ENCODE measurements at places on chromosomes 12 and 14.
A peak's percentile ranks its signal among the peaks of the same experiment; 100 is the strongest.

DNA sequence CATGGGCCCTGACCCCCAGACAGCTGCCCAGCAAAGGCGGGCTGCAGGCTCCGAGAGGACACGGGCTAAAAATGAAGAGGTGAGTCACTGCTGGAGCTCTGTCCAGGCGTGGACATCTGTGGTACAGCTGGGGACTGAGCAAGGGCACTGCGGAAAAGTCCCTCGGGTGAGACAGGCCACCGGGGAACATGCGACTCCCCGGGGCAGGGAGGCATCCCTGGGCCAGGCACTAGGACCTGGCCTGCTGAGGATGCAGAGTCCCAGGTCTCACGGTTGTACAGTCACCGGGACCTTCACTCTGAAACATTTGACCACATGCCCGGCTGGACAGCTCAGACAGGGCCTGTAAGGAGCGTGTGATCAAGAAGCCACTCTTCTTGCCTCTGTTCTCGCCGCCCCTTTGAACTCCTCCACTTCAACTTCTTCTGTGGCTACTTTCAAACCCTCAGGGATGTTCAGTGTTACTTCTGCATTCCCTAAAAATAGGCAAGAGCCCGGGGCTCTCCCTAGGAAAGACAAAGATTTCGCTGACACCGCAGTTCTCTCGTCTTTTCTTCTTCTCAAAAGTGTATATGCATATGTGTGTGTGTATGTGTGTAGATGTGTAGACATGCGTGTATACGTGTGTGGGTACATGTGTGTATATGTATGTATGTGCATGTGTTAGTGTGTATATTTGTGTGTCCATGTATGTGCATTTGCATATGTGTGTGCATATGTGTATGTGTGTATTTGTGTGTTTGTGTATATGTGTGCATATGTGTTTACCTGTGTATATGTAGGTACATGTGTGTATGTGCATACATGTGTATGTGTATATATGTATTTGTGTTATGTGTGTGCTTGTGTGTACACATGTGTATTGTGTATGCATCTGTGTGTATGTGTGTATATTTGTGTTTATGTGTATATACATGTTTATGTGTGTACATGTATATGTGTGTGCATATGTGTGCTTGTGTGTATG lies 5.0 kb upstream of the RFLNA start:
- DNase-seq = no peak

DNA sequence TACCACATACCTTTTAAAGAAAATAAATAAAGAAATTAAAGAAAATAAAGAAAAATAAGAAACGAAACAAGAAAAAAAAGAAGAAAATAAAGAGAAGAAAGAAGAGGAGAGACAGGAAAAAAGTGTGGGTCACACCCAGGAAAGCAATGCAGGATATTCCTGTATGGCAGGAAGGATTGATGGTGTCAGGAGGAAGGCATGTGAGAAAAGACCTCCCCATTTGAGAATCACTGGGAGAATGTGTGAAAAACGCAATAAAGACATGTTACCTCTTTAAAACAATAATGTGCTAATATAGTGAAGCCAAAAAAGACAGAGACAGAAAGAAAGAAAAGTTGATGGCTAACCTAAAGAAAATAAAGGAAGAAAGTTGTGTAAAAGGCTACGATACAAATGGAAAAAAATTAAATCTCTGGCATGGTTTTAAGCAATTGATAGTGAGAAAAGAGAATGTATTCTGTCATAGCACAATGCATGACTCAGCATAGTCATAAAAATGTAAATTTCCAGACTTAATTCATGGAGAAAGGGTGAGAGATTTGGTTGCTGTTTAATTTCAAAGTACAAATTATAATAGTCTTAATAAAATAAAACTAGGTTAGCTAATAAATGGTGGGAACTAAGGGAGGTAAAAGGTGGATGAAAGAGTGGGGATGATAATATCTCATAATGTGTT lies 24.3 kb upstream of the FOXG1 start:
- DNase-seq = no peak

DNA sequence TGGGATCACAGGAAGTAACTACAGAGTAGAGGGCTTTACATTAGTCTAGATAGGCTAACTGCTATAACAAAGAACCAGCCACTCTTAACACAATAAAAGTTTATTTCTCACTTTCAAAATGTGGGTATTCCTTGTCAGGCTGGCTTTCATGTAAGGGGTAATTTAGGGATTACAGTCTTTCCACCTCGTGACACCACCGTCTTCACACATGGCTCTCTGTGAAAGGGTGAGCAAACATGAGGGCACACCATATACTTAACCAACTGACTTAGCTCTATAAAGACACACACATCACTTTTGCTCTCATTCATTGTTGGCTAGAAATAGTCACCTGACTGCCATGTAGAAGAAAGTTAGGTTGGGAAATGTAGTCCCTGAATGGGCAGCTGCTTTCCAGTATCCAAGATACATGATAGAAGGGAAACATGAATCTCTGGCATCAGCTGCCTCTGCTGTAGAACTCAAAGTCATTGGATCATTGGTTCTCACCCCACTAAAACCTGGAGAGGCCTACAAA lies 66.1 kb upstream of the CRY1 start:
- DNase-seq = no peak

DNA sequence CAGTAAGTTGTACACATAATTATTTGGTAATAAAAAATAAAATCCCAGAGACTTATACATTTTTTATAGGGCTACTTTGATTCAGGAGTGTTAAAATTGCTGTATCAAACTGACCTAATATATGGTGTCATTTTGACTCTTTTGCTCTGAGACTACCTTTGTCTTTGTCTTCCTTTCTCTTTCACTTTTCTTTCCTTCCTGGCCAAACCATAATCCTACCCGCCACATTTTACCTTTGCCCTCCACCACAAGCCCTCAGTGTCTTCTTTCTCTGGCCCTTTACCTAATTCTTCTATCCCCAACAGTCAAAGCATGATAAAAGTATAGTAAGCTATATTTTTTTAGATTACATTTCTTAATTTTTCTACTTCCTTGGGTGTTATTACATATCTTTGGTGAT lies 62.0 kb downstream of the CAND1 start:
- DNase-seq = no peak

DNA sequence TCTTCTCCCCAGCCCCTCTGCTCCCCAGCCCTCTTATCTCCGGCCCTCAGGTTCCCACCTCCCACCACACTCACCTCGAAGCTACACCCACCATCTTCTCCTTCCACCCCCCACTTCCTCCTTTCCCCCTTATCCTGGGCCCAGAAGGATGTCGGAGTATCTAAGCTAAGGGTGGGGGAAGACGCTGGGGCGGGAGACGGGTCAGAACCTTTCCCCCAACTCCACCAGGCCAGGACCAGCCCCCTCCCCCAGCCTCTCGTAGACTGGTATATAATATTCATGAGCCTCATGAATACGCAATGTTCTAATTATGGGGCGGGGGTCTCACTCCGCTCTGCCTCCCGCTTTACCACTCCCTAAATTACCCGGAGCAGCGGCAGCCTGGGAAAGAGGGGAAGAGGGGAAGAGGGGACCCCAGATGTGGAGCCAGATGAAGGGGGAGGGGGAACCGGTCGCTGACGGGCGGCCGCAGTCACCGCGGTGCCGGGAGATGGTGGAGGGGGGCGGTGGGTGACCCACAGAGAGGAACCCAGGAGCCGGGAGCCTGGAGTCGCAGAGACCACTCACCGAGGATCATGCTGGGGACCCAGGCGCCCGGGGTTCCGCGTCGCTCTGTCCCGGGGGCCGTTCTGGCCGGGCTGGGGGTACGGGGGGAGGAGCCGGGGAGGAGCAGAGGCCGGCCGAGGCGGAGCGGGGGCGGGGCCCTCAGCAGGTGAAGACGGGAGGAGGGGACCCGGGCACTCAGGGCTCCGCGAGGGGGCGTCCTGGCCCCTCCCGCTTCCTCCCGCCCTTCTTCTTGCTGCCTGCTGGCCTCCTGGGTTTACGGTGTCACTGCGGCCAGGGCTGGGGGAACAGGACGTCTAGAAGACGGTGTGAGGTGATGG lies 6.4 kb upstream of the ZNF385A start:
- peak; percentile 78 for DNase-seq

- no peak for DNase-seq
These were observed 242.7 kb downstream of the ATXN7L3B start for GRCh38 chr12:74780182-74780849.

GRCh38 chr14:74963178-74963704 lies 7.8 kb upstream of the PGF start:
- no peak for DNase-seq

GRCh38 chr12:32032205-32032810 lies 73.1 kb downstream of the RESF1 start:
- no peak for DNase-seq

DNA sequence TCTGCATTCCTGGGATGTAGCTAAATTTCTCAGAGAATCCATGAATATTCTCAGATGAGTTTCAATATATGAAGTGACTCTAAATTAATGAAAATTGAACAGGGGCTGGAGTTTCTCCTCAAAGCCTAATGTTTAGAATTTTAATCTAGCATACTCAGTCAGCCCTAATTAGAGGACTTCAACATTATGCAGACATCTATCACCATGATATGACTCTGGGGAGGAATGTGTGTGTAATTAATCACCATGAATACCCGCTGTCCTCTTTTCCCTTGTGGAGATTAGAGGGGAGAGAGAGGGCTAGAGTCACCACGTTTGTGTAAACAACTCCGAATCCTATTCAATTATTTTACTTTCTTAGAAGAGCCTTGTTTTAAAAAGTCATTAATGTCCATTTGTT lies 698.6 kb upstream of the MDGA2 start:
- no peak for DNase-seq

- no peak for DNase-seq
These were observed 59.2 kb upstream of the TSPAN8 start for GRCh38 chr12:71216725-71217579.

- no peak for DNase-seq
These were observed 31.2 kb upstream of the USP44 start for GRCh38 chr12:95582230-95583058.

DNA sequence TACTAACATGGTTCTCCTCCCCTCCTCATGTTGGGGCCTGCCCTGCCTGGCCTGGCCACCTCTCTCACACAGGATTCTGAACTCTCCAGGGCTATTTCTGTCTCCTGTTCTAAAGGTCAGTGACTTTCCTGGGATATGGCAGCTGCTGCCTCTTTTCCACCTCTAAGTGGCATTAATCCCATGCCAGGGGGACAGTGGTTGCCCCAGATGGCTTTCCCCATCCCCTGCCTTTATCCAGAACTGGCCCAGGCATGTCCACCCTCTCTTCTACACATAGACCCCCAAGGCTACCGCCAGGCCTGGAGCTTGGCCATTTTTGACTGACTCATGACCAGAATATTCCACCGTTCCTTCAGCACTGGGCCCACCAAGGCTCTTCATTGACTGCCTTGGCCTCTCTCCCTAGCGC lies 90.4 kb downstream of the IRF2BPL start:
- DNase-seq = no peak

- DNase-seq = no peak
These were observed 81.8 kb downstream of the DUSP6 start for GRCh38 chr12:89270548-89270947.

DNA sequence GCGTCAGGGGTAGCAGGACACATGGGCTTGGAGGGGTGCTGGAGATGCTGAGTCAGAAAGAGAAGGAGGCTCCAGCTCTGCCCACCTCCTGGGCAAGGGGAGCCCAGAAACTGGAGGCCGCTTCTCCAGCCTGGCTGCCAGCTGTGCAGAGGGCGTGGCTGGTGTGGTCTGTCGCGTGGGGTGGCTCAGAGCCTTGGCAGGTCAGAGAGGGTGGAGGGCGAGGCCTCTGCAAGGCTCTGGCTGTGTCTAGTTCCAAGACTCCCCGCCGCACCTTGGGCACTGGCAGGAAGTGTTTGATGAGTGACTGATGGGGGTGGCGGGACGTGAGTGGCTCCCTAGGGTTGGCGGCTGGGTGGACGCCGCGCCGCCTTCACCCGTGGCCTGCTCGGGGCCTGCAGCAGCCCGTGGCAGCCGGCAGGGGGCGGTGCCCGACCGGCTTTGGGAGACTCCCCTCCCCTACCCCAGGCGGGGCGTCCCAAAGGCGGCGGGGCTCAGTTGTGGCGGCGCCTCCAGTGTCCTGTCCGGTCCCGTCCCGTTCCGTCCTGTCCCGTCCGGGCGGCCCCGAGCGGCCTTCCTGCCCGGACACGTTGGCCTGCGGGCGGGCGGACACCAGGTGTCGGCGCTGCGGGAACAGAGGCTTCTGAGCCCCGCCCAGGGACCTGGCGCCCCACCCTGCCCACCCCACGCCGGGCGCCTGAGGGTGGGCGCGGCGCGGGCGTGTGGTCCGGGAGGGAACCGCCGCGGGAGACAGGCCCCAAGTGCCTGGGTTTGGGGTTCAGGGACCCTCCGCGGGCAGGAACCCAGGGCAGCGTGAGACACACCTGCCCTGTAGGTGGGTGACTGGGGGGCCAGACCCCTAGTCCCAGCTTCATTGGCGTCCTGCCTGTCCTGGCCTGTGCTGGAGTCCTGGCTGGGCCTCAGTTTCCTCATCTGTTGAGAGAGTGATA lies 39.7 kb downstream of the KRT80 start:
- DNase-seq = peak; percentile 25

DNA sequence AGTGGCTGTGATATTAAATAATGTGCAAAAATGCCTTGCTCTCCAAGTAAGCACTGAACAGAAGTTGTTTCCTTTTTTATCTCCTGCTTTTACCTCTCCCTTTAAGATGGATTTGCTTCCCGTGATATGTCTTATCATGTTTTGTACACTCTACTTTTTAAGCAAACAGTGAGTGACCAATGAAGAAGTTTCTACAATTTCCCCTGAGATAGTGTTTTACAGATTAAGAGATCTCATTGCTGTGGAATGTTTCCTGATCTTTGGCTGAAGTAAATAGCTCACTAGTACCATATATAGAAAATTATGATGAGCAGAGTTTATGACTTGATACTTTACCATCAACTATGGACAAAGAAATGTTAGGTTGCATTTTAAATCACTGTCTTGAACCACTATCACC lies 184.8 kb upstream of the PDE3A start:
- DNase-seq = no peak

GRCh38 chr12:113245695-113246477 lies 24.6 kb downstream of the TPCN1 start:
- no peak for DNase-seq

GRCh38 chr12:123094349-123095077 lies 56.4 kb downstream of the PITPNM2 start:
- DNase-seq = no peak

DNA sequence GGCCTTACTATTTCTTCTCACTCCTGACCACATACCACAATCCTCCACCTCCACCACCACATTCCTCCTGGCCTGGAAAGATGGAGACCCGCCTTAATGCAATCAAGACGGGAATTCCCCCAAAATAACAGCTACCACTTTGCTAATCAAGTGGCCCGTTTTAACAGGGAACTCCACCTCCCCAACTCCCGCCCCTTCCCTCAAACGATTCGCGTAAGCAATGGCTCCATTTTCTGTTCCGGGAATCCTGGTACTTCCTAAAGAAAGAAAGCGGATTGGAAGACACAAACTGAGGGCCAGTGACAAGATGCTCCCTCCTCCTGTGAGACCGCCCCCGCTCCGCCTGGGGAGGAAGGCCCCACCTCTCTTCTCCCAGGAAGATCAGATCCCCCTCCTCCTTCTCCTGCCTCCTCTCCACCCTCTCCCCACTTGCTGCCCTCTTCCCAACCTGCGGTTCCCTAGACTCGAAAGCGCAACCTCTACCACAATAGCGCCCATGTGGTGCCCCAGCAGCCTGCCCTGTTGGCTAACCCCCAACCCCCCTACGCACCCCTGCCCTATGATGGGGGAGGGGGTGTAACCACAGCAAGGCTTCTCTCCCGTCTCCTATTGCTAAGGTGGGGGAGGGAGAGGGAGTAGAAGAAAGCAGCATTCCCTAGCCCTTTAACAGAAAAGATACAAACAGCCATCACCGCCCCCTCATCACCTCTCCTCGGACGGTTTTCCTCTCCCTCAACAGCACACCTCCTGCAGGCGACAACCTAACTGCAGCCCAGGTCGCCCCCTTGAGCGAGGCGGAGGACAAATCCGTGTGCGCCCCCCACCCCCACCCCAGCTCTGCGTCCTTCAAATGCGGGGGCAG lies 777 bp downstream of the ARF3 start:
- DNase-seq = peak; percentile 76
